ENCODE measurements at places on chromosomes 5 and 9.

GRCh38 chr9:138022121-138022741 is 144.6 kb downstream of the CACNA1B start:
- no peak for DNase-seq

GRCh38 chr5:137336161-137336560 is 163.0 kb downstream of the SPOCK1 start:
- DNase-seq: no peak

DNA sequence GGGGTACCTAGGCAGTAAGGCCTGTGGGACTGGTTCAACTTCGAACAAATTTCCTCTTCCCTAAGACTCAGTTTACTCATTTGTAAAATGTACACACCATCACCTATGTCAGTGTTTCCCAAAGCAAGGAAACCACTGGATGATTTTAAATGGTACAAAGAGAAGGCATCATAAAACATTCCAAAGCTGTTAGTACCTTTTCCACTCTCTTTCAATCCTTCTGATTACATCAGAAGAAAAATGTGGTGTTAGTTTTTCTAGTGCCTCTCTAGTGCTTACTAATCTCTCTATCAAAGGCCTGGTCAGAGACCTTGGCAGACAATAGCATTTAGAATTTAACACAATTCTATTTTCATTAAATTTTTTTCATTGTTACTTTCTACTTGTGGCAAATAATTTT is 18.1 kb downstream of the NR6A1 start:
- DNase-seq: no peak

GRCh38 chr5:32600054-32600622 is 14.8 kb downstream of the SUB1 start:
- no peak for DNase-seq

GRCh38 chr5:165560648-165561047 is 2055.2 kb downstream of the MAT2B start:
- no peak for DNase-seq

DNA sequence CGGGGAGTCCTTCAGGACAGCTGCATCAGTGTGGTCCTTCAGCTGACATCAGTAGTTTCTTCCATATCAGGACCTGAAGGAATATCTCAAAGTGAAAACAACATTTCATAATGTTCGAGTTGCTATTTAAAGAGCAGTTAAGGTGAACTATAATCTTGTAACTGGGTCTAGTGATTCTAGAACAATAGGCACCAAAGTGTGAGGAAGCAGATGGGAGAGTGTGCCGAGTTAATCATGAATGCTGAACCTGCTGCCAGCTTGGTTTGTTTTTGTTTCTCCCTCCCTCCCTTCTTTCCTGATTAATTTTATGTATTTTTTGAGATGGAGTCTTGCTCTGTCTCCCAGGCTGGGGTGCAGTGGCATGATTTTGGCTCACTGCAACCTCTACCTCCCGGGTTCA is 3.6 kb upstream of the PTGR1 start:
- DNase-seq: no peak

- no peak for DNase-seq
Observed at GRCh38 chr5:93674866-93675459, 66.4 kb downstream of the POU5F2 start.

DNA sequence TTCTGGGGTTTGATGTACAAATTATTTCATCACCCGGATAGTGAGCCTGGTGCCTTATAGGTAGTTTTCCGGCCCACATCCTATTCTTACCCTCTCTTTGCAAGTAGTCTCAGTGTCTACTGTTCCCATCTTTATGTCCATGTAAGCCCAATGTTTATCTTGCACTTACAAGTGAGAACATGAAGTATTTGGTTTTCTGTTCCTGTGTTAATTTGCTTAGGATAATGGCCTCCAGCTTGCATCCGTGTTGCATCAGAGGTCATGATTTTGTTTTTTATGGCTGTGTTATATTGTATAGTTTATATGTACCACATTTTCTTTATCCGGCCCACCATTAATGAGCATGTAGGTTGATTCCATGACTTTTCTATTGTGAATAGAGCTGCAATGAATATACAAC is 136.5 kb downstream of the PRR16 start:
- no peak for DNase-seq

- no peak for DNase-seq
Observed at GRCh38 chr5:127911619-127912018, 171.9 kb upstream of the SLC12A2 start.

DNA sequence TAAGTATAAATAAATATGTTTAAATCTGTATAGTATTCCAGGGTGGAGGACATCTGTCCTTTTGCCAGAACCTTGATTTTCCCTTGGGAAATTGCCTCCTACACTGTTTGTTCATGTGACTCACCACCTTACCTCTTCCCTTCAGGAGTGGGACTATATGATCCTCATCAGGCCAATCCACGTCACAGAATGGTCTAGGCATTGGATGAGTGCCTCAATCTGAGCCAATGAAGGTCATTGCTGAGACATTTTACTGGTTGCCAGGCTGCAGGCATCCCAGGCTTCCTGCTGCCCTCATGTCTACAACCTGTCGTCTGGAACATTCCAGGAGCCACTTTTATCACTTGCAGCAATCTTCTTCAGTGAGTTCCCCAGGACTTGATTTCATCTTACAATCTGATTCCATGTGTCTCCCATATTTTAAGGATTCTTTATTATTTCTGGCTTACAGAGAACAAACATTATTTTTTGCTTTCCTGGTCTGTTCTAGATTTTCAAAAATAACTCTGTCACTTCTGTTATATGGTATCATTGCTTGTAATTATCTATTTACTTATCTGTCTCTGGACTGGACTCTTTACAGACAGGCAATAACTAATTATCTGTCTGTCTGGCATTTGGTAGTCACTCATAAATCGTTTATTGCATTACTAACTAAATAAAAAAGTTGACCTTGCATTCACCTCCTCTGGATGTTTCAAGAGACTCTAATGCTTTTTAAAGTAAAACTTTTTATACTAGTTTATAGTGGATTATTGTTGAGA is 107.3 kb upstream of the APC start:
- DNase-seq: no peak

DNA sequence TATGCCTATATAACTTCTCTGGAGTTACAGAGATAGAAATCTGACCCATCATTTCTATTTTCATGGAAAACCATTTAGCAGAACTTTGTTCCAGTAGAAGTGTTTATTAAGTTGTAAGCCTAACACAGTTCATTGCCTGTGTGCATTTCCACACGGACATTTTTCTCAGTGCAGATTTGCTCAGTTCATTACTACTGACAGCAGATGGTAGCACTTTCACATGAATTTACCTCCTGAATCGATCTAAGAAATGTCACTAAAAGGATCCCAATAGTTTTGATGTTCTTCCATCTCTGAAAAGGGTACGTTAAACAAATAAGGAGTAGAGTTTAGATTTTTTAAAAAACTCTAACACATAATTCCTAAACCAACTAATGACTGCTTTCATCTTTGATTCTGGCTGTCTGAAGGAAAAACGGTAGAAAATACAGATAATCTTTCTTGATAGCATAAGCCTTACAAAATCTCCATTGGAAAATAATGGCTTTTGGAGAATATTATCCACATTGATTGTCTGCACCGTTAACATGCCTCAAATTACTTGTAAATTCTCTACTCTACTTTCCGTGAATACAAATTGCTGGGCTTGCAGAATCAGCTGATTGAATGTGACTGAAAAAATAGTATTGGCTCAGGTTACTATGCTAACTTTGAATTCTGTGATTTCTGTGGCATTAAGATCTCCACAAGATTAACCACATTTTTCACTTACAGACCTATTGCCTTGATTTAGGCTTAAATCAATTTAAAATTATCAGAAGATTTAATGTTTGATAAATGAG is 33.1 kb downstream of the RPS23 start:
- DNase-seq: no peak

DNA sequence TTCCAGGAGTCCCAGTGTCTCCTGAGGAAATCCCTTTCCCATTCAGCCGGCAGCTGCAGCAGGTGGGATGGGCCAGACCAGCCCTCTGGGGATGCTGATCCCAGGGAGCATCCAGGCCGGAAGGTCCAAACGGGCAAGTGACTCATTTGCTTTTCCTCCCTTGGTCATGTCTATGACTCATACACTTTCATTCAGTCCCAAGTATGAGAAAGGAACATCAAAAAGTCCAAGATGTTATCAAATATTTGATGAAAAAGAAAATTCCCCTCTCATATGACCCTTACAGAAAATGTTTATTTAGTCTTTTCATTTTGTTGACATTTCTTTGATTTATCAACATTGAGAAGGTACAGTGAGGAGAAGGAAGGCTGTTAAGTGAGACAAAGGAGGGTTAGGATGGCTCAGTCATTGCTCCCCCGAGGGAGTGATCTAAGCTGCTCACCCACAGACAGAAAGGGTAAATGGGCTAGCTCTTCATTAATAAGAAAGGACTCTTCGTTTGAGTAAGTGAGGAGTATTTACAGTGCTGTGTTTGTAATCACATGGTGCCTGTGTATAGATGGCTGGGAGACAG is 117.6 kb upstream of the ANKRD55 start:
- DNase-seq: no peak

GRCh38 chr9:97698865-97699264 is 1.7 kb upstream of the XPA start:
- no peak for DNase-seq

DNA sequence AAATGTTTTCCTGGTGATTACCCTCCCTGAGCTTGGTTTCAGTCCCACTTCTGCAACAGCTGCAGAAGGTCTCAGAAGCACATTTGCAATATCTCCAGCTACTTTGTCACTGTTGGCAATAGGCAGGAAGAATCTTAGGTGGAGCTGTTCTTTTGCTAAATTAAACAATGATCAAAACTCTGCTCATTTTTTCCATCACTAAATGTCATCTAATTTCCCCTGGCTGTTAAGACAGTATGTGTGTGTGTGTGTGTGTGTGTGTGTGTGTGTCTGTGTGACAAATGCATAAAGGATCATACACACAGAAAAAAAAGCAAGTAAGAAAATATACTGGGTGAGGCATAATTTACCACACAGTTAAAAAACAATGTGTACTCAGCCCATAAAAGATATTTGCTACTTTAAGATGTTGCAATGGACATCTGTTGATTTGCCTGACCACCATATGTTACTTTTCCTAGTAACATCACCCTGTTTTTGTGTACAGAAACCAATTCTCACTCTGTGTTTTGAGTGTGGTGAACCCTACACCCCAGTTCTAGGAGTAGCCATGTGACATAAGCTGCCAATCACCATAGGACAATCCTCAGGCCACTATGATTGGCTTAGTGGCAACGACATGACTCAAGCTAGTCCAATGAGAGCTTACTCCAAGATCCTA is 572.6 kb upstream of the CLINT1 start:
- no peak for DNase-seq

GRCh38 chr9:91948597-91949391 is 1.2 kb downstream of the ROR2 start:
- DNase-seq: no peak

GRCh38 chr5:118557251-118557661 is 431.1 kb downstream of the DTWD2 start:
- no peak for DNase-seq

- DNase-seq: no peak
Observed at GRCh38 chr5:5025098-5025773, 114.9 kb upstream of the ADAMTS16 start.

DNA sequence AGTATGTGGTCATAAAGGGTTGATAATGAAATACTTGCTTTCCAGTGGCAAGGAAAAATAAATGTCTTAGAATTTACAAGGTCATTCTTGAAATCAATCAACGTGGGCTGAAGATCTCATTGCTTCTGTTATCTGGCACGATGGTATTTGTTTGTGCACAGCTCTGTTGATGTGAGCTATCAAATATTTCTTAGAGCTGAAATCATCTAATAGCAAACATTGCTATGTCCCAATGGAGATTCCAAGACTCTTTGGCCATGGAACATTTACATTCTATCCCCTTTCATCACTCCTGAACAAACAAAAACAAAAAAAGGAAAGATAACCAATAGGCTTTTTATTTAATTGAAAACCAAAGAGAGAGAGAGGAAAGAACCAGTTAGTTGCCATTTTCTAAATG is 111.5 kb upstream of the CCDC152 start:
- no peak for DNase-seq

- no peak for DNase-seq
Observed at GRCh38 chr5:96177303-96177869, 215.7 kb upstream of the ELL2 start.

- DNase-seq: no peak
Observed at GRCh38 chr5:14229181-14229580, 86.0 kb downstream of the TRIO start.
